Astrocyte of the cerebellum (primary cell): ENCODE measurements at places on chromosomes 3 and 15.

DNA sequence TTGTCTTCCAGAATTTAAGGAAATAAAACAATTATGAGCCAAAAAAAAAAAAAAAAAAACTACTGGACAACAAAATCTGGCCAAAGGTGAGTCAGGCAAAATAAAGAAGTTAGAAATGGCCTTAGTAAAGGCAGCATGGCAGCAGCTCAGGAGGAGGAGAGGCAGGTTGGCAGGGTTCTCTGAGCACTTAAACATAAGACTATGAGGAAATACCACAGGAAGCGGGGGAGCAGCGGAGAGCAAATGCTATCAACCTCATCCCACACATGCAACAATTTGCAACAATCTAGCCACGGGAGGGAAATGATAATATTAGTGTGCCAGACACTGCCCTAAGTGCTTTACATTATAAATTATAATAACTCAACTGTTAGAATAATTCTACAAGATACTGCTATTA is 247.3 kb upstream of the NSMCE3 start:
- no peak for DNase-seq

- no peak for DNase-seq
Measured at GRCh38 chr3:126058666-126059065, 25.3 kb downstream of the SLC41A3 start.

DNA sequence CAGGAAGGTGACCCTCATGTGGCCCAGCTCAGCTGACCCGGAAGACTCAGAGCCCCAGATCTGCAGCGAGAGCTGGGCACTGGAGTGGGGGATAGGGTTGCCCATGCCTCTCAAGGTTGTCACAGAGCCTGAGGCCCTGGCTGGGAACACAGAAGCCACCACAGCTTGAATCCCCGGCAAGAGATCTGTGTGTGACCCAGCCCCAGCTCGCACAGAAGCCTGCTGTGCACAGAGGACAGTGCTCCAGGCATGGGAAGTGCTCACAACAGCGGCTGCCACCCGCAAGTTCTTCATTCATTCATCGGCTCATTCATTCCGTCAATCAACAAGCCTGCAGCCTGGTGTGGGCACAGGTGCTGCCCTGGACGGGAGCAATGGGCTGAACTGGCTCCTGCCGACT is 36.4 kb downstream of the DNAJB8 start:
- no peak for DNase-seq

DNA sequence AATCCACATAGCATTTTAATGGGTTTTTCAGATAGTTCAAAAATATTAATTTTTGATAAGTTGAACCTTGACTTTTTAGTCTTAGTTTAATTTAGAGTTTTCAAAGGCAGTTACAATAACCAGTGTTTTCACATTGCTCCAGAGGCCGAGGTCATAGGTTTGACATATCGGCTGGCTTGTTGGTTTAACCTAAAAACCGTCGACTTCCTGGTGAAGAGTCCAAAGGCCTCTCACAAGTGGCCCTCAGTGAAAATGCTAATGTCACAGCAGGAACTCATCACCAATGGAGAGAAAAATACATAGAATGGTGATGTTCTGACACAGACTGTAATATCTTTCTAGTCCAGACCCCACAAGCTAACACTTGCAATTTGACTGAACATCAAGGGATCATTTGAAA is 642.3 kb downstream of the PLOD2 start:
- no peak for DNase-seq

GRCh38 chr15:58241872-58242271 is 103.7 kb downstream of the AQP9 start:
- no peak for DNase-seq
